ENCODE measurements at places on chromosomes 5 and 9.

DNA sequence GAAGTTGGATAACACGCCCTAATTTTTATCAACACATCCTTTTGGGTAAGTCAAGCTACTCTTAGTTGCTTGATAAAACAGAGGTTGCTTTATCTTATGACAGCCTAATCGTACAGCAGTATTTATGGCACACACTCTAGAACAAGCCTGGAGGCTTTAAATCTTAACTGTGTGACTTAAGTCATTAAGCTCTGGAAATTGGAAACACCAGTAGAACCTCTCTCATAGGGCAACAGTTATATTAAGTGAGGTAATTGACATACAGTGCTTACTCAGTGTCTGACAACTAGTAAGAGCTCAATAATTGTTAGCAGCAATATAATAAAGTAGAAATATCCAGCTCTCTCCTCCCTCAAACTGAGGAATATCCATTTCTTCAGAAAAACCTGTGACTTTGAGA lies 808.9 kb upstream of the WWC1 start:
- DNase-seq: no peak

DNA sequence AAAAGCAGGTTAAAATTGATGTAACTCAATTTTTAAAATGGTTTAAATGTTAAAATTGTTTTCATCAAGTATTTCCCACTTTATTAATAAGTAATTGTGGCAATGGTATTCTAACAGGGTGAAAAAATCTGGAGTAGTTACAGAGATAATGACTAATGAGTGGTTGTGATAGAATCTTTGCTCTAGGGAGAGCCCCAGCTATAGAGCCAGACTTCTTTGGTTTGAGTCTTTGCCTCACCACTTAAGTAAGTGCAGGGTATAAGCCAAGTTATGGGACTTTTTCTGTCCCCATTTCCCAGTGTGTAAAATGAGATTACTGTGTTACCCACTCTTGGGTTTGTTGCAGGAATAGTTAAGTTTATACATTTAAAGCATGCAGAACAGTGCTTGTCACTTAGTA lies 158.1 kb downstream of the FER start:
- no peak for DNase-seq

GRCh38 chr5:43320846-43321245 lies 7.6 kb upstream of the HMGCS1 start:
- no peak for DNase-seq

DNA sequence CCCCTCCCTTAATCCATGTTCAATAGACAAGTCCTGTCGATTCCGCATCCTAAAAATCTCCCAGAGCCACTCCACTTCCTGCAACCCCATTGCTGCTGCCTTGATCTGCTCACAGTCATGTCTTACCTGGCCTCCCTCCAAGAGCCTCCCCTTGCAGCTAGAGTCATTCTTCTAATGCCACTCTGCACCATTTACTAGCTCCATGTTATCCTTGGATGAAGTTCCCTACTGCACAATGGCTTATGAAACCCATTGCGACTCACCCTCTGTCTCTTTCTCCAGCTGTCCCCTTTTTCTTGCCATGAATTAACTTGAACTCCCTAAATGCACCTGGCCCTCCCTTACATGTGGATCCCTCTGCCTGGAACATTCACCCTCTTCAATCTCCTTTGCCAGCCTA lies 39.5 kb downstream of the MEGF10 start:
- no peak for DNase-seq

DNA sequence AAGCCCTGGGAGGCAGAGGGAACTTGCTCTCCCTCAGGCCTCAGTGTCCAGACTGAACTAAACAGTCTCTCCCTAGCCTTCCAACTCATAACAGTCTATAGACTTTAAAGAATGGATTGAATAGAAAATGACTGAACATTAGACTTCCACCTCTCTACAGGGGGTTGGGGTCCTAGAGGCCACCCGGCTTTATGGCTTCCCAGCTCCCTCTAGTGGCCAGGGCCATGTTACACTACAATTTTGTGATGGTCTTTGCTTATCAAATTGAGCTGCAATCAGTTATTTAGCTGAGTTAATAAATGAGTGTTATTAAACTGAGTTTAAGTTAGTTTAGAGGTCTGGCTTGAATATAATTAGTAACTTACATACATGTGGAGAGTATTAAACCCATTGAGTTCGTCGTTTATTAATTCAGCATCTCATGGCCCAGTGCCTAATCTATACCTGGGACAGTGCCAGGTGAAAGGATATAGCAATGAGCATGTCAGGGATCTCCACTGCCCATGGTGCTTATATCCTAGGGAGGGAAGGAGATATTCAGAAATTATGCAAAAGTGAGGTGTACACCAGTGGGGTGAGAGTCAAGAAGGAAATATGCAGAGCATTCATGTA lies 105.2 kb downstream of the SH3TC2 start:
- peak; percentile 59 for DNase-seq

DNA sequence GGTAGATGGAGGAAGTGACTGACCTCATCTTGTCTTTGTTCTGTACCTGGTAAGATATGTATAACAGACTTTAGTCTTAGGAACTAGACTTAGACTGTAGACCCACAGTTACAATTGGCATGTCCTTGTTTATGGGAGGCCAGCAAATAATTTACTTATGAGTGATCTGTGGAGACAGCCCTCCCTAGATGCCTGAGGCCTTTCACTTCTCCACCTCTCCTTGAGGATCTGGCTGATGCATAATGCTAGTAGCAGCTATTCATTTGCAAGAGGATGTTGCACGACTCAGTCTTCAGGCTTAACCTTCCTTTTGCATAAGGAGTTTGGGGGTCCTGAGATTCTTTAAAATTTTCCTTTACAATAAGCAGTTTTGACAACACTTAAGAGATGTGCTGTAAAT lies 100.7 kb downstream of the YTHDC2 start:
- no peak for DNase-seq
